ENCODE measurements at places on chromosomes 2 and 18.
A peak's percentile ranks its signal among the peaks of the same experiment; 100 is the strongest.

DNA sequence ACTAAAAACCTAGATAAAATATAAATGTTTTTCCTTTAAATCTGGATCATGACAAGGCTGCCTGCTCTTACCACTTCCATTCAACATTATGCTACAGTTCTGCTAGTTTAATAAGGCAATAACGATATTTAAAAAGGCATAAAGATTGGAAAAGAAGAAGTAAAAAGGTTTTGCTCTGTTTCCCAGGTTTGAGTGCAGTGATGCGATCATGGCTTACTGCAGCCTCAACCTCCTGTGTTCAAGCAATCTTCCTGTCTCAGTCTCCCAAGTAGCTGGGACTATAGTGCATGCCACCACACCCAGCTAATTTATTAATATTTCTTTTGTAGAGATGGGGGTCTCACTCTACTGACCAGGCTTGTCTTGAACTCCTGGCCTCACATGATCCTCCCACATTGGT, 40.8 kb downstream of the PROKR1 start:
- no peak for DNase-seq

DNA sequence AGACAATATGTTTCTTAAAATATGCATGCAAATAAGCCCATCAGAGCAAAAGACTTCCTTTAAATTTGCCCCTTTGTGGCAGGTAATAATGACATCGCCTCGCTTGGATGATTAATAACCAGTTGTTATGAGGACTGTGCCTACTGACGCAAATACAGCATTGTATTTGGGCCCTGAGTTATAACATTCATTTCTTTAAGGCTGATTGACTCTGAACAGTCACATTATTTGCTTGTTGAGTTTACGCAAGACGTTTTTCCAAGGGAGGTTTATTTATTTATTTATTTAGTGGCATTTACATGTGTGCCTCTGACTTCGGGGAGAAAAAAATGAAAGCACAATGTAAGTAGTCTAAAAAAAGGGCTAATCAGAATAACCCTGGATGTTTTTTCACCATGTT, 88.3 kb downstream of the SLC8A1 start:
- DNase-seq = peak; percentile 49

DNA sequence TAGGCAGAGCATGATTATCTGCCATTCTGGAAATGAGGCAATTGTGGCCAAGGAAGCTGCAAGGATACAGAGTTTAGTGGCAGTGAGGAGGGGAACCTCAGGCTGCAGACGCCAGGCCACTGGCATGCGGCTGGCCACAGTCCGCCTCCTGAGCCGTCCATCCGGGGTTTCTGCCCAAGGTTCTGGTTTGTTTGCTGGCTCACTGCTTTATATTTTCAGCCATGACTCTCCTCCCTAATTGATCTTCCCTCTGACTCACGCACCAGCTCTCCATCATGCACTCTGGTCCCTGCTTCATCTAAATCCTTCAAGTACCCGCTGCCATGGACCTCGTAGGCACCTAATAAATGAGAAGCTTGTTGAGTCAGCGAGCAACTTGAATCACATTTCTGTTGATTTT, 107.8 kb upstream of the REV1 start:
- DNase-seq = no peak

- DNase-seq = no peak
Measured at GRCh38 chr18:5626130-5626880, 82.5 kb upstream of the EPB41L3 start.

- no peak for DNase-seq
Measured at GRCh38 chr2:29062371-29062770, 12.0 kb downstream of the PCARE start.

DNA sequence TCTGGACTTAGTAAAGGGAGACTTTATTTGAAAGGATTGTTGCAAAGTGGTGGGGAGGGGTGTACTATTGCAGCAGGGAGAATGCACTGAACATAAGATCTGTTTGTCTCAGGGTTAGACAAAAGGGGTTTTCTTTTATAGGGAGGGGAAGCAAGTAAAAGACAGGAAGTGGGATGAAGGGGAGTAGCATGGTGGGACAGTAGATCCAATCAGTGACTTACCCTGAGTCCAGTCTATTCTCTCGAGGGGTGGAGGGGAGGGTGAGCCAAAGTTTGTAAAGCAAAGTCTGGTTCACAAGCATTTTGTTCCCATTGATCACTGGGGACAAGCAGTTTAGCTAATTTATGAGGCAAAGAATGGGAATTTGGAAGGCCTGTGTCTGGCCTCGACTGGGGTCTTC, 35.0 kb upstream of the CYP27C1 start:
- no peak for DNase-seq

DNA sequence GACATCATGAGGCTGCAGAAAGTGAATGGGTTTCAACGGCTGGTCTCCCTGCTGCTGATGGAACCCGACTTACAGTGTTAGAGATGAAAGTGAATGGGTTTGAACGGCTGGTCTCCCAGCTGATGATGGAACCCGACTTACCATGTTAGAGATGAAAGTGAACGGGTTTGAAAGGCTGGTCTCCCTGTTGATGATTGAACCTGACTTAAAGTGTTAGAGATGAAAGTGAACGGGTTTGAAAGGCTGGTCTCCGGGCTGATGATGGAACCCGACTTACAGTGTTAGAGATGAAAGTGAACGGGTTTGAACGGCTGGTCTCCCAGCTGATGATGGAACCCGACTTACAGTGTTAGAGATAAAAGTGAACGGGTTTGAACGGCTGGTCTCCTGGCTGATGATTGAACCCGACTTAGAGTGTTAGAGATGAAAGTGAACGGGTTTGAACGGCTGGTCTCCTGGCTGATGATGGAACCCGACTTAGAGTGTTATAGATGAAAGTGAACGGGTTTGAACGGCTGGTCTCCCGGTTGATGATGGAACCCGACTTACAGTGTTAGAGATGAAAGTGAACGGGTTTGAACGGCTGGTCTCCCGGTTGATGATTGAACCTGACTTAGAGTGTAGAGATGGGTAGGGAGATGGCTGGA, 76.1 kb upstream of the ALKAL2 start:
- DNase-seq = no peak

GRCh38 chr2:225122583-225123486, 80.6 kb upstream of the DOCK10 start:
- DNase-seq = no peak

DNA sequence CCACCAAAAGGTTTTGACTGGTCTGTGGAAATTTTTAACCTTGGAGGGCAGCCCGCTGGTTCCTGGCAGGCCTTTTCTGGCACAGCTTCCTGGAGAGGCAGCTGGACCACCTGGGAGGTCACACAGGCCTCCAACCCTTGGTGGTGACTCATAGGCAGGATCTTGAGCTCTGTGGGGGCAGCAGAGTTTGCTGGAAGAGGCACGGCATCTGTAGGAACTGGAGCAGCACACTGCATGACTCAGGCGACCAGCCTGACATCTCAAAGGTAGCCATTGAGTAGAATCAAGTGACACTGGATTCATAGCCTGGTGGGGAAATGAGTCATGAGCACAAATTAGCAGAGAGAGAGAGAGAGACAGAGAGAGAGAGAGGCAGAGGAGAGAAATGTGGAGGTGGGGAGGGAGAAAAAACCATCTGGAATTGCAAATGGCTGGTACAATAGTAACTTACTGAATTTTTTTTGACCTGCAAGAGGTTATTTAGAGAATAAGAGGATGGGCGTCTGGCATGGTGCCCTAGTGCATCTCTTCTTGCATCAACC, 57.4 kb downstream of the TRPM8 start:
- DNase-seq = no peak

GRCh38 chr18:58438958-58439300, 190.0 kb downstream of the ALPK2 start:
- DNase-seq = no peak

GRCh38 chr2:157190151-157190550, 67.4 kb upstream of the GALNT5 start:
- DNase-seq = no peak

GRCh38 chr2:66507673-66508201, 72.8 kb downstream of the MEIS1 start:
- no peak for DNase-seq

GRCh38 chr18:38174173-38174572, 608.6 kb upstream of the CELF4 start:
- DNase-seq = no peak

DNA sequence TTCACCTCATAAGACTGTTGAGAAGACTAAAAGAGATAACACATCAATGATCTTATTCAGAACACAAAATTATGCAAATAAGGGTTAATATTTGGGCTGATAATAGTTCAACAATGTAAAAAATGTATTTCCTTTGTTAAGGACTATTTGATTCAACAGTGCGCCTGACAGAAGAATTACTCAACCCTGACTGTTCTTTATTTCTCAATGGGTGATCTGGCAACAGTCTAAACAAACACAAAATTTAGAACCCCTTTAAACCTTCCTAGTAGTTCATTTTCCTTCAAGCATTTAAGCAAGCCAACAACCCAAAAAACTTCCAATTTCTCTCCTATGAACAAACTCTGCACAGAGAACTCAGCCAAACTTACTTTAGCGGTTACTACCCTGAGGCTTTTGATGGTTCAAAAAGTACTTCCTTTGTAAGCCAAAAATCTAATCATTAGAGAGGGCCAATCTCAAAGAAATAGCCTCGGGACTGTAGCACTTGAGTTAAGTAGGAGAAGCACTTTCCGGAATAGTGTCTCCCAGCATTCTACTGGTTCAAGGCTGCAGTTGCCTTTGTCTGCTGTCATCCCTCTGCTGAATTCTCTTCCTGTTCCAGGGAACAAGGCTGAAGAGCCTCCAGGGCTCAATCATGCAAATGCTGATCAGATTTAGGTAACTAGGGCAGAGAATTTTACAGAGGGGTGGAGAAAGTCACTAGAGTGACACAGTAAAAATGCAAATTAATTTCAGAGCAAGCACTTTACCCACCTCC, 40.9 kb upstream of the MAPK4 start:
- no peak for DNase-seq

DNA sequence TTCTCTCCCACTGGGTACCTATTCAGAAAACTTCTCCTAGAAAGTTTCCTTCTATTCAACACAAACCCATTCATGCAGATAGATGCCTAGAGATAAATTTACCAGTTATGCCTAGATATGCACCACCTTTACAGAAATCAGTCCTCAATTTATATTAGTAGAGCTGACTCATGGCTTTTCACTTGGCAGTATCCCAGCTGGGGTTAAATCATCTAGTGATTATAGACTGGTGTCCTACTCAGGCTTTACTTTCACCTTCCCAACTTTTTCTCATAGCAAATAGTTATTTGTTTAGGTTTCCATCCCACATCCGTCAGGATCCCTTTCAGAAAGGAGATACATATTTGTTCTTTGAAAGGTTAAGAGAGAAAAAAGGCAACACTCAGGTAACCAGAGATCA, 124.5 kb downstream of the AQP4 start:
- DNase-seq = no peak

GRCh38 chr2:120236316-120236715, 13.1 kb upstream of the TMEM185B start:
- no peak for DNase-seq

- DNase-seq = no peak
Measured at GRCh38 chr2:116975608-116976007, 838.9 kb upstream of the DDX18 start.
